ENCODE measurements at places on chromosomes 2 and 18. TPM values are rescaled to one million over a fixed set of nuclear protein-coding genes. Genes with fewer than 3 reads are reported as not detected.

DNA sequence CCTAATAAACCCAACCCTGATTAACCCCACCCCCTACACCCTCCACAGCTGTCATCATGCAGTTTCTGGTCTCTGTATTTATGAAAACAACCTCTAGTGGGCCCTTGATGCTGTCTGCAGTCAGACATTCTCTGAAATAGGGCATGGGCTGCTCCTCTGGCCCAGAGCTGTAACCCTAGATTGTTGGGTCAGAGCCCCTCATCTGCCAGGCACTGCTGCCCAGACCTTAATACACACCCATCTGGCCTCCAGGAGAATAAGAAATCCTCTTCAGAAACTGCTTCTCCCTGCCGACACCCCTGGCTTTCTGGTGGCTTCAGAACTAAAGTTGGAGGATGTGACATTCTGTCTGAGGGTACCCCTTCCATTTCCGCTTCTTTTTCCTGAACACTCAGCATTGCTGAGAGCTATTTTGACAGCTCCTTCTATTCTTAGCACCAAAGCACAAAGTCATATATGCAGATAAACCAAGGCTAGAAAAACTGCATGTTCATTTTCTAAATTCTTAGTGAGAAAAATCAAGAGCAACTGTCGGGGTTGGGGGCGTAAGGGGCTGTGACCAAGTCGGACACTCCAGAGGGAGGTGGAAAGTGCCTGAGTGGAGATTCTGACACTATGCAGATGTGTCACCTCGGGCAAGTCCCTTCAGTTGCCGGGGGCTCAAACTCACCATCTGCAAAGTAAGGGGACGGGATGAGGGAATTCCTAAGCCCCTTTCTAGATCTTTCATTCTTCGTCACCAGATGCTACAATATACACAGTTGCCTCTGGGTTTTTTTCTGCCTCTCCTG is 28.7 kb downstream of the SRSF7 start:
- no peak for DNase-seq

GRCh38 chr2:217256251-217256650 is 396.4 kb upstream of the TNP1 start:
- no peak for DNase-seq

GRCh38 chr18:51430538-51430937 is 233.1 kb upstream of the MEX3C start:
- DNase-seq = no peak

- DNase-seq = no peak
Measured at GRCh38 chr18:27983780-27984179, 193.2 kb downstream of the CDH2 start.

GRCh38 chr2:24304098-24304497 is 56.2 kb downstream of the ITSN2 start:
- DNase-seq = no peak

DNA sequence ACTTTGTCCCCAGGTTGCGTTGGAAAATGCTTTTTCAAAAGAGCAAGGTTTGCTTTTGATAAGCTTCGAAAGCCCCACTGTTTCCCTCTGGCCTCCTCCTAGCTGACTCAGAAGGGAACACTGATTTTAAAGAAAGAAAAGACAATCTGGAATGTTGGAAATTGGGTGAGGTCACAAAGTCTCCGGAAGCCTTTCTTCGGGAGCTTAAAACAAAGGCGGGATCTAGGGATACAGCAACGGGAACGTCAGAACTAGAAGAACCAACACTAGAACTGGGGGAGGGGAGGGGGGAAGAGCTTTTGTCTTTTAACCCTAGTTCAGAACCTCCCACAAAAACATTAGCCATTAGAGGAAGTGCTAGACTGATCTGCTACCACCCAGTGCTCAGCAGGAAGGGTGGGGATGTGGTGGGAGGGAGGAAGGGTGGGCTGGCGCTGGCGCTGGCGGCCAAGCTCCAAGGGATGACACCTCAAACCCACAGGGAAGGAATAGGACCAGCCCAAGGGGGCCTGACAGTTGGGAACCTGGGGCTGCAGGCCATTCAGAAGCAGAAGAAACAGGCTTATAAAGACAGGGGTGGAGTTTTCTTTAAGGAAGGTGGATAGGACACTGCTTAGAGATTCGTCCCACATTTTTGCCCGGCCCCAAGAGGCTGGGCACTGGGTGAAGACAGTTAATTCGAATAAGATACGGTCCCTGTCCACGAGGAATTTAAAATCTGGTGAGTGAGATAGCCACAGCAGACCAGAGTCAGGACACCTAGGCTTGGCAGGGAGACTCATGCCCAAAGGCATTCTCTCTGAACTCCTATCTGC is 1.7 kb downstream of the TMSB10 start:
- peak; percentile 62 for DNase-seq

The PRSS56 gene
- total RNA-seq = not detected

The ZNF521 gene
- 2.3 TPM for total RNA-seq

Data from K562 (cell line).